ENCODE measurements at places on chromosomes 2 and 18.

- no peak for DNase-seq
Measured at GRCh38 chr2:173667415-173667814, 297.8 kb downstream of the SP3 start.

DNA sequence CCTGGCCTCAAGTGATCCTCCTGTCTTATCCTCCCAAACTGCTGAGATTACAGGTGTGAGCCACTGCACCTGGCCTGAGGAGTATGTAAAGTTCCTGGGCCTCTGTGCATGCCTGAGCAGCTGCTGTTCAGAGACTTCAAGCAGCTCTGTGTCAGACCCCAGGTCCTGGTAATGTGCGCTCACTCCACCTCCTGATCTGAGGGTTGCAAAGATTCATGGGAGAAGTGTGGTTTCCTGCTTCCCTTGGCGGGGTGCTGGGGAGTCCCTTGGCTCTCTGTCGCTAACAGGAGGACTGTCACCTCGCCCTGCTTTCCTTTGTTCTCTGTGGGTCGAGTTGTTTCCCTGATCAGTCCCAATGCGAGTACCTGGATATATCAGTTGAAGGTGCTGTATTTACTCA, 8.6 kb upstream of the IL36A start:
- DNase-seq = no peak

DNA sequence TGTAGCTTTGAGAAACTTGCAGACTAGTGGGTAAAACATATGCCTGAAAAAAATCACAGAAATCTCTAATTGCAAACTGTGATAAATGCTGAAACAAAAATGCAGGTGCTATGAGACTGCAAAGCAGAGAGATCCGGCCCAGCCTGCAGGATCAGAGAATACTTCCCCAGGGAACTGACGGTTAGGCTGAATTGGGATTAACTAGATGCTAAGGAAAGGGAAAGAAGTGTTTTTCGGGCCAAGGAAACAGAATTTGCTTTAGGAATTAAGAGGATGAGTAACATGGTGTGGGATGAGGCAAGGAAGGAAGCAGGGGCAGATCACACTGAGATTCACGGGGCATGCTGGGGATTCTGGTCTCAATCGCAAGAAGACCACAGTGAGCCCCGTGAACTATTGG, 71.5 kb downstream of the OSBPL6 start:
- no peak for DNase-seq

GRCh38 chr18:54767098-54767497, 61.2 kb upstream of the RAB27B start:
- DNase-seq = no peak

GRCh38 chr18:45503990-45504389, 111.3 kb upstream of the SLC14A2 start:
- no peak for DNase-seq

DNA sequence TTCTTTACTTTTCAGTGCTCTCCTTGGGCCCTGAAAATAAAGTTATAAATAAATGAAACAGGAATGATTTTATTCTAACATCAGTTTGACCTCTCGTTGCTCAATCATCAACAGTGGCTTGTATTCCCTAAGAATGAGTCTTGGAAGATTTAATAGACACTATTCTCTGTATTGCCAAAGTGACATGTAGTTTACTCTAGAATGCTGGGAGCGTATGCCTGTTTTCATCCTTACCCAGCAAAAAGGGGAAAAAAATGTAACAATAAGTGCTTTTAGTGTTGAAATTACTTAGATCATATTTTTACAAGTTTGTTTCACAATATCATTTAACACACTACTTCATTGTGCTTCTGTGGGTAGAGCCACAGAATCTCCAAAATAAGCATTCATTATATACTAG, 240.6 kb upstream of the CWC22 start:
- DNase-seq = no peak

DNA sequence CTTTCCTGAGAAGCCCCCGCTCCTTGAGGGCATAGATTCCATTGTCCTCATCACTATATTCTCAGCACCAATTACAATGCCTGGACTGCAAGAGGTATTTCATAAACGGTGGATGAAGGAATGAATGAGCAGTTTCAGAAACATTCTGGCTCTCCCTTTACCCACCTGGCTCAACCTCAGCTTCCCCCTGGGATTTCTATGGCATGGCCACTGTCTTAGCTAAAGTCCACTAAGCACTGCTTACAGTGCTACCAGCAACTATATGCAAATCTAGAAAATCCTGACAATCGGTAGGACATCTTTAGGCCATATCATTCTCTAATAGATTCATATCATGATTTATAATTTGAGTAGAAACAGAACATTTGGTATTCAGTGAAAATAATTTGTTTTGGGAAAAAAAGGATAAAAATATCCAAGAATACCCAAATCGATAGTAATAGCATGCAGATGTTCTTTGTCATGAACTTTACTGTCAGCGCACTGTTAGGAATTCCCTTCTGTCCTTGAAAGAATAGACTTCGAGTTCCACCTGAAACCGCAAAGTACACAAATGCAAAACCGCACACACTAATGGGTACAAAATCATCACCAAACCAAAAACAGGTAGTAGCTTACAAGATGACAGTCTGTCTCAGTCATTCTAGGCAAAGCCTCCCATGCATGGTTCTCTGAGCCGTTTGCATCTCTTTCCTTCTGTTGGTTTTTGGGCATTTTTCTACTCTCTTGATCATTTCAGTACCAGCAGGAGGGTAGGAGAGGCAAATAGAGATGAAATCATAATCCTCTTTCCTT, 303.6 kb upstream of the ID2 start:
- no peak for DNase-seq

- DNase-seq = no peak
Measured at GRCh38 chr2:99883358-99883757, 259.0 kb downstream of the AFF3 start.
